HS-5 (cell line): ENCODE measurements at places on chromosomes 13 and 19.

DNA sequence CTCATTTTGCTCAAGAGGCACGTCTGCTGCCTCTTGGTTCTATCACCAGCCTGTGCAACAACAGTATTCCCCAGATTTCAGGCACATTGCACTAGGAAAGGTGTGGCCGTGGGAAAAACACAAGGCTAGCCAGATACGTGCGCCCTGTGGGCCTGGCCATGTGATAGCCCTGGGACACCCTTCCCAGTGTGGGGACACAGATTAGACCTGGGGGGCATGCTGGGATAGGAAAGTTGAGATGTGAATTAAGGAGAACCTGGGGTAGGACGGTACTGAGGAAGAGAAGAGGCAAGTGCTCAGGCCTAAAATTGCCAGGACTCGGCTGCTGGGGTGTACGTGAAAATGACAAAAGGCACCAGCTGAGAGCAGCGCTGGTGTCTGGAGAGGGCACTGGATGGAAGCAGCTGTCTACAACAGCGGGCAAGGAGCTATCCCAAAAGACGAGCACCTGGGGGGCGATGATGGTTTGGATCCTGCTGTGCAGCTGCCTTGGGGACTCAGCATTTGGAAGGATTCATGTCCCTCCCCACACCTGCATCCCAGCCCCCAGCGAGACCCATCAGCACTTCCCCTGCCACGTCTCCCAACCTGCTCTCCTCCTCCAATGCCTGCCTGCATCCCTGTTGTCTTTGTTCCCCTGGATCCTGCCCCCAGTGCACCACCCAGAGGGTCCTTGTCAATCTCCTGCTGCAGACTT lies 54.3 kb downstream of the GGACT start:
- no peak for DNase-seq

GRCh38 chr13:74056801-74057542 lies 77.2 kb downstream of the KLF12 start:
- no peak for DNase-seq

DNA sequence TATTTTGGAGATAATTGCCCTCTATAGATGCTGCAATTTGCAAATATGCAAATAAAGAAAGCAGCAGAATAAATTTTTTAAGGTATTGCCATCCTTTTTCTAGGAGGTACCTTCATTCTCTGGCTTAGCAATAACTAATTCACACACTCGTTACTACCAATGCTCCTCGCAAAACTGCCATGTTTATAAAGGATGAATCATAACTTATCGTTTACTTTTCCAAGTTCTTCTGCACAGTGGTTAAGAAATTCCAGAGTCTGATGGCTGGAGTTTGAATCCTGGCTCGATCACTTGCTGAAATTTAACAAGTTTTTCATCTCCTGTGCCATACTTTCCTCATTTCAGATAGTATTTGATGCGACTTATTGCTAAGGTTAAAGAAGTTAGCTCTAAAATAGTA lies 708.6 kb upstream of the KLHL1 start:
- DNase-seq, result no peak

DNA sequence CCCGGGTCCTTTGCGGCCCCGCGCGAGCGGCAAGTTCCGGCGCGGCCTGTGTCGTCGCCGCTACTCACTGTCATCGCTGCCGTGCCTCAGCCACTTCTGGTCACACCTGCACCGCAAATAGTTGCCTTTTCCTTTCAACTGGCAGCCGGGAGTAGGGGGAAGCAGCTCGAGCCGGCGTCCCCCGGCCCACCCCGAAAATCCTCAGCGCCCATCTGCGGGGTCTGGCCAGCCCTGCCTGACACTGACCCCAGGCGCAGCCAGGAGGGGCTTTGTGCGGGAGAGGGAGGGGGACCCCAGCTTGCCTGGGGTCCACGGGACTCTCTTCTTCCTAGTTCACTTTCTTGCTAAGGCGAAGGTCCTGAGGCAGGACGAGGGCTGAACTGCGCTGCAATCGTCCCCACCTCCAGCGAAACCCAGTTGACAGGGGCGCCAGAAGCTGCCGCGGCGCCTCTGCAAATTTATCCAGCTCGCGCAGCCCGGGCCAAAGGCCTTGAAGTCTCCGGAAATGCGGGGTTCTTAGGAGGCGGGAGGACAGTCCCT lies 1.7 kb downstream of the PDX1 start:
- DNase-seq, result no peak

DNA sequence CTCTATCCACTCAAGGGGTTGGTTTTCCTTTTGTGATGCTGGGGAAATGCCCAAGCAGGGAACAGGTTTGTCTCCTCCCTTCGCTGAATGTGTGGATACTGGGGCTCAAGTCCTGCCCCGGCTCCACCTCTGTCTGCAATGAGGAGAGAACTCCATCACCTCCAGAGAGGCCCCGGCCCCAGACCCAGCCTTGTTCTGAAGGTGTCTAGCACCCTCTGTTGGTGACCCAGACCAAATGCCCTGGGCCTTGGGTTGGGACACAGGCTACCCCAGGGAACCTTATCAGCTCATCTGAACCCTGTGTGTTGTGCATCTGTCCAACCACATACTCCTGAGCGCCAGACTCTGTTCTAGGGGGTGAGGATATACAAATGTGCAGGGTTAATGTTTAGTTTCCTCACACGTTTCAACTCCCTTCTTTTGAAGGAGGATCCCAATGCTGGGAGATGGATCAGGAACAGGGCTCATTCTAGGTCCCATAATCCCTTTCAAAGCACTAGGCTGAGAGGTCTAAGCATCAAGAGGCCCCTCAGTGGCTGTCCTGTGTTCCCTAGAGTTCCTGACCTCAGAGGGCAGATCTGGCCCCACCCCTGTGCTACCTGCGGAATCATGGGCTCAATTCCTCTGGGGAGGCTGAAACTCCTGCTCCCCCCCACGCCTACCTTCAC lies 112.5 kb upstream of the SLC7A1 start:
- DNase-seq, result no peak

DNA sequence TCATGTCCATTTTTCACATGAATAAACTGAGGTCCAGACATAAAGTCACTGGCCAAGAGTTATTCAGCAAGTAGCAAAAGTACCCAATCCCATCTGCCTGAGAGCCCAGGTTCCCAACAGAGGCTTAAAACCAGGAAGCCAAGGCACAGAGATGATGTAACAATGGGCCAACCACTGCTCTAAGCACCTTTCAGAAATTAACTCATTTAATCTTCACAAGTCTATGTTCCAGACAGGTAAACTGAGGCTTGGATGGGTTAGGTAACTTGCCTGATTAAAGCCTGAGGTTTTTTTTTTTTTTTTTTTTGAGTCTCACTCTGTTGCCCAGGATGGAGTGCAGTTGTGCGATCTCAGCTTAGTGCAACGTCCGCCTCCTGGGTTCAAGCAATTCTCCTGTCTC lies 4.0 kb upstream of the DYRK1B start:
- no peak for DNase-seq

DNA sequence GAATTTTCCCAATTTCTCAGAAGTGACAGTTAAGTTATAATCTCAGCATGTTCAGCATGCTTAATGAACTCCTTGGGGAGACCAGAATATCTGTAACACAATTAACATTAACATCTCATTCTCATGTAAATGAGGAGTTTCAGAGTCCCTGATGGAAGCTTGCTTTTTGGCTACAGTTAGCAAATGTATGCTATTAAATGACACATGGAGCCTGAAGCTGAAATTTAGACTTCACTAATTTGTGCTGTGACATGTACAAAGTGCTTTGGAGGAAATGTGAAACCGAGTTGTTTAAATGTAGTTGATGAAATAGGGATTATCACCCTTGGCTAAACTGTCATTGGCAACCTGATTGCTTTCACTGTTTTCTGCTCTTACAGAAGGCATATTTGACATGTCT lies 2265.1 kb upstream of the PCDH20 start:
- DNase-seq, result no peak
